Hepatocyte (in vitro differentiated cells): ENCODE measurements at places on chromosomes 5 and 9. TPM values are rescaled to one million over a fixed set of nuclear protein-coding genes. Genes with fewer than 3 reads are reported as not detected.

ZFP37 gene
- polyA plus RNA-seq: 2.0 and 3.3 TPM in 2 replicates

SDHA gene
- 140 and 159 TPM in 2 replicates for polyA plus RNA-seq

PCDHGB1 gene
- 0.57 TPM in 1 of 2 replicates, not detected in the other for polyA plus RNA-seq

SPAAR gene
- polyA plus RNA-seq: 0.52 TPM in 1 of 2 replicates, not detected in the other

CAMK4 gene
- 0.64 and 1.0 TPM in 2 replicates for polyA plus RNA-seq

TAF1L gene
- not detected in 2 replicates for polyA plus RNA-seq

DNA sequence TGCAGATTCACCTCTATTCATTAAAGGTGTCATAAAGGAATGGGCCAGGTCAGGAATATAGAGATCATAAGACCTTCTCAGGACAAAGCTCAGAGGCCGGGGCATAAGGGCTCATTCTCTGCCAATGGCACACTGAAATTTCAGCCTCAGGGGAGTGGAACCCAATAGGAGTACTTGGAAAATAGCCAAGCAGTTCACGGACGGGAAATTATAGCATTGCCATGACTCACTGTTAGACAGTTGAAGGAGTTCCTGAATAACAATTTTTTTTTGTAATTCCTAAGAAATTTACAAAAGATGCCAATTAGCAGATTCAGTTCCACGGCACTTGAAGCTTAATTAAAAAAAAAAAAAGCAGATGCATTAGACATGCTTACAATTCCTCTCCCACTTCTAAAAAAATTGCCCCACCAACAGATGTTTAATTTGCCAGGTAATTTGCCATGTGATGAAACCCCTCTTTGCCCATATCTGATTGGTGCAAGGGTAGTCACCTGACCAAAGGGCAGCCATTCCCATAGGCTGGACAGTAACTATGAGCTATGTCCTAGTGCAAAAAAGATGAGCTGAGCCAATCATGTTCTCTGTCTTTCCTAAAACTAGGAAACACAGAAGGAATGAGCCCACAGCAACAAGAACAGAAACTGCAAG lies 58.6 kb downstream of the PTCD2 start:
- H3K4me3 ChIP-seq: no peak overlapping the region
- H3K27me3 ChIP-seq: no peaks in the 10 kb centered on the region
- peak; percentile 27 for DNase-seq
- H3K27ac ChIP-seq: no peak overlapping the region
- no peaks in the 10 kb centered on the region for H3K4me1 ChIP-seq

GRCh38 chr5:33628796-33629195 lies 188.0 kb downstream of the TARS1 start:
- no peaks in the 10 kb centered on the region for H3K27me3 ChIP-seq
- no peak overlapping the region for H3K27ac ChIP-seq
- no peak for DNase-seq
- H3K36me3 ChIP-seq: no peaks in the 10 kb centered on the region
- no peaks in the 10 kb centered on the region for H3K4me1 ChIP-seq
- no peak overlapping the region for H3K4me3 ChIP-seq

DNA sequence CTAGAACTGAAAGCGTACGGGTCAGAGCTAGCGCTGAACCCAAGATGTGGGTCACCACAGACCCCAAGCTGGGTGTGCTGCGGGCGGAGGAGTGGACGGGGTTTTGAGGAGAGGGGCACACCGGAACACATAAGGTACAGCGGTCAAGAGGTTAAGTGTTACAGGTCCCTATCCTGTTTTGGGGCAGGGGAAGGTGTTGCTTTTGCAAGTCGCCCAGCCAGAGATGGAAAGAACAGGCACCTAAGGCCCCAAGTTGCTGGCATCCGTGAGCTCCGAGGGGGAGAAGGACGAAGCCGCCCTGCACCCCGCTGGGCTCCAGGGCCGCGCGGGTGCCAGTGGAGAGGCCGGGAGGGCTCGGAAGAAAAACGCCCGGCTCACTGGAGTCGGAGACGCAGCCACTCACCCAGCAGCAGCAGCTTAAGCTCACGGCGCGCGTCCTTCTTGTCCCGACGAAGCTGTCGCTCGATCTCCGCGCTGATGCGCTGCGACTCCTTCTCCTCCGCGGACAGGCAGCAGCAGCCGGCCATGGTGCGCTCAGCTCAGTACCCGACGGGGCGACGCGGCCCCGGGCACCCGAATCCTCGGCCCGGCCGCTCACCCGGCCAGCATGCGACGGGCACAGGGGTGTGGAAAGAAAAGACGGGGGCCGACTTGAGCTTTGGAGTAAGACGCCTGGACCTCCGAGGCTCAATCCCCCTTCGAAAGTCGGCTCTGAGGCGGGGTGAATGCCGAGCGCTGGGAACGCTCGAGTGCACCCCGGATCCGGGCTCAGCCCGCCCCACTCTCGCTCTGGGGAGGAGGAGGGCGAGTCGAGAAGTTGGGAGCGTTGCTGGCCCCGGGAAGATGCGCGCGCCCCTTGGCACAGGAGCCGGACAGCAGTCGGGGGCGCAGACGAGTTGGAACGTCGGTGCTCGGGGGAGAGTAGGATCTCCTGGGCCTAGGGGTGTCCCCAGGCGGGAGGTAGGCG lies 572 bp downstream of the GNA14 start:
- no peak overlapping the region for H3K27ac ChIP-seq
- H3K4me3 ChIP-seq: peak overlapping the region; percentile 46
- H3K27me3 ChIP-seq: peaks cover 37% of the 10 kb centered on the region
- DNase-seq: peak; percentile 35

DNA sequence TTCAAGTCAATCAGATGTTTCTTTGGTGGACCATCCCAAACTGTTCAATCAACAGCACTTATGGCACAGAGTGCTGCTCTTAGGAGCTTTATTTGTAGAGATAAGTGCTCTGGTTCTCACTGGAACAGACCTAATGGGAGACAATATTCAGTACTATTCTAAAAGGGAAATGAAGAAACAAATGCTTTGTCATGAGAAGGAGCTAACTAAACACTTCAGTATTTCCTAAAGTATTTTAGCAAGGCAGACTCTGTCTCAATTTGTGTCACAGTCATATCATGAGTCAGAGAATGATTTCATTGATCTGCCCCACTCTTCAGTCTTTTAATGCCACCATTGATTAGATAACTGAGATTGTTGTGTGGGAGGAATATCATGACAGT lies 175.3 kb downstream of the SLF1 start:
- H3K27me3 ChIP-seq: no peaks in the 10 kb centered on the region
- no peak overlapping the region for H3K27ac ChIP-seq
- no peaks in the 10 kb centered on the region for H3K36me3 ChIP-seq
- DNase-seq: no peak

DNA sequence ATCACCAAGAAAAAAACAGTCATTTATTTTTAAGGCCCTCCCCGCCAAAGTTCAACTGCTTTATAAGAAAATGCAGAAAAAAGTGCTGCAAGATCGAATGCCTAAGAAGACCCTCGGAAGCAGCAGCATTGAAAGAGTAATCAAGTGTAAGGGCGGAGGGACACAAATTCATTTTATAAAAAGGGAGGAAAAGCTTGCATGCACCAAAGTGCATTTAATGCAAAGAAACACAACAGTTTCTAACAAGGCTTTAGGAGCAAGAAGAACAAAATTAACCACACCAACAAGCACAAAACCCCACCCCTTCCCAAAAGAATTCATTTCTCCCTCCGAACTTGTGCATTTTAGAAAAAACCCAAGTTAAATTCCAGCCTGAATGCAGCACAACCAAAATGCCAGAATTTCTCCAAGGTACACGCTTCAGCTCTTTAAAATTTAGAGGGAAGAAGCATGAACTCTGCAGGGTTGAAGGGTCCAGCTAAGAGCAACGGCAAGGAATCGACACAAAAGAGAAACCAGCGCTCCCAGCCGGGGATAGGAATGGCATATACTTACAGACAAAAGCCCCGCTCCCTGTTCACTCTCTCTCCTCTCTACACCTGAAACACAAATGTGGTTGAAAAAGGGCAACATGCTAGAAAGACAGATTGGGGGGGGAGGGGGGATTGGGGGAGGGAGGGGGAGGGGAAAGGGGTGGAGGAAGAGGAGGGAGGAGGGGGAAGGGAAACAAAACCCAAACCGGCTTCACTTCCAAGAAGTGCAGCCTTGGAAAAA lies at the start of gene NREP:
NREP (minus strand) TSS at position 614 of the 774 bp plus-strand sequence. CDS start 1,422 bp downstream, outside the sequence.
- no peaks in the 10 kb centered on the region for H3K36me3 ChIP-seq
- no peak for DNase-seq
- peak within 1 kb of the TSS; percentile 93 for H3K4me3 ChIP-seq
- peak within 1 kb of the TSS; percentile 97 for H3K27ac ChIP-seq

GRCh38 chr9:13444245-13445102 lies 165.0 kb upstream of the MPDZ start:
- no peaks in the 10 kb centered on the region for H3K4me1 ChIP-seq
- no peaks in the 10 kb centered on the region for H3K36me3 ChIP-seq
- H3K27ac ChIP-seq: peak overlapping the region; percentile 66
- no peak overlapping the region for H3K4me3 ChIP-seq

DNA sequence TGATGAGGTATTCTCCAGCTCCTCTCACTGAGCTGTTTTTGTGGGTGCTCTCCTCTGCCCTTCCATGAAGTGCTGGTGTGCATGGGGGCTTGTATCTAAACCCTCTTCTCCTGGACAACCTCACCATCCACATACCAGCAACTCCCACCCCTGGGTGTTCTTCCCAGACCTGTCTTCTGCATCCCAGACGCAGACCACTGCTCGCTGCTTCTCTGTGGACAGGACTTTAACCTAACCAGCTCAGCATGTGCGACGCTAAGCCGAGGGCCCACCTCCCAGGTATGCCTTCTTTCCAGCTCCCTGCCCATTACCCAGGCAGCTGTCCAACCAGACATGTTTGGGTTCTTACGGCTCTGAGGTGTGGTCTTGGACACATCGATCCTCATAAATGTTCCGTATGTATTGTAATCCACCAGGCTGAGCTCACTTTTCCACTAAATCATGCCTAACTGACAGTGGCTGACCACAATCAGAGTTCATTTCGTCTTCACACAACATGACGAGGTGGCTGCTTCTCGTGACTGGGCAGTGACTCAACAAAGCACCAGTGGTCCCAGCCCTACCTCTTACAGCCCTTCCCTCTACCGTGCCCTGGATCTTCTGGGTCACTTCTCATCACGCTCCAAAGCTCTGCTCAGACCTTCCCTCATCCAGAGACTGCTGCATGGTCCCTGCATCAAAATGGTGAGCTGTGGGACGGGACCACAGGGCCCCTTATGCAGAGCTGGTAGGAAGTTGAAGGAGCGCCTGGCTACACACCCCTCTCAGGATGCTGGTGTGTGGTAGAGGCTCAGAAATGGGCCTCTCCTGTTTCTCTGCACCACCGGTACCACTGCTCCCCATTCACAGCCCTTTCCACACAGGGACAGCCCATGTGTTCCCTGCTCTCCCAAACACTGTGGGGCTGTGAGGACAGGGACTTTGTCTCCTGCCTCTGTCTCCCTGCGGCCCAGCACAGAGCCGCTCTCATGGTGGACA lies 9.6 kb upstream of the PTGES2 start:
- no peaks in the 10 kb centered on the region for H3K4me1 ChIP-seq
- no peak overlapping the region for H3K27ac ChIP-seq
- no peak for DNase-seq
- no peaks in the 10 kb centered on the region for H3K36me3 ChIP-seq
- no peak overlapping the region for H3K4me3 ChIP-seq

- no peak overlapping the region for H3K4me3 ChIP-seq
- no peaks in the 10 kb centered on the region for H3K4me1 ChIP-seq
- no peak overlapping the region for H3K27ac ChIP-seq
- DNase-seq: no peak
These were observed 54.3 kb downstream of the TMEM215 start for GRCh38 chr9:32837551-32838058.

DNA sequence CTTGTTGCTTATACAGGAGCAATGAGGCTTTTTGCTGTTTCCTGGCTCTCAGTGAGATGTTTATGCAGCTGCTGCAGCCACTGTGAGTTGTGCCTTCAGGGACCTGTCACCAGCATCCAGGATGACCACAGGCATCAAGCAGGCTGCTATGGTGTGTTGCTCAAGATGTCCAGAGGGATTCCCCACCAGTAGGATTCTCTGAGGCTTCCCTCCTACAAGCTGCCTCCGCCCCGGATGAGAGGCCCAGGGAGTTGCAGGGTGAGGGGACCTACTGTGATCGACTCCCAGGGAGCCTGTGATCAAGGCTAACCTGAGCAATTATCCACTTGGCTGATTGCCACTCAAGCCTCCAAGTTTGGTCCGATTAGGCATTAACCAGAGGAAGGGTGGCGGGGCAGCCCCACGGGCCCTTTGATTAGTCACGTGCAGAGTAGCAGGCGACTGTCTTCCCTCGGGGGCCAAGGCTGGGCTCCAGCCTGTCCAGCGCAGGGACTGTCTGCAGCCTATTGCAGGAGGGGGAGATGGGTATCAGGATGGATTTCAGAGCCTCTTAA lies 1.8 kb upstream of the FAT2 start:
- H3K27ac ChIP-seq: no peak overlapping the region
- no peak overlapping the region for H3K4me3 ChIP-seq
- H3K27me3 ChIP-seq: peaks cover 3% of the 10 kb centered on the region
- DNase-seq: peak; percentile 77

GRCh38 chr9:20023961-20024571 lies 235.2 kb upstream of the SLC24A2 start:
- peaks cover 22% of the 10 kb centered on the region for H3K4me1 ChIP-seq
- no peaks in the 10 kb centered on the region for H3K36me3 ChIP-seq
- H3K27ac ChIP-seq: no peak overlapping the region
- H3K4me3 ChIP-seq: no peak overlapping the region
- no peak for DNase-seq
- H3K27me3 ChIP-seq: no peaks in the 10 kb centered on the region

DNA sequence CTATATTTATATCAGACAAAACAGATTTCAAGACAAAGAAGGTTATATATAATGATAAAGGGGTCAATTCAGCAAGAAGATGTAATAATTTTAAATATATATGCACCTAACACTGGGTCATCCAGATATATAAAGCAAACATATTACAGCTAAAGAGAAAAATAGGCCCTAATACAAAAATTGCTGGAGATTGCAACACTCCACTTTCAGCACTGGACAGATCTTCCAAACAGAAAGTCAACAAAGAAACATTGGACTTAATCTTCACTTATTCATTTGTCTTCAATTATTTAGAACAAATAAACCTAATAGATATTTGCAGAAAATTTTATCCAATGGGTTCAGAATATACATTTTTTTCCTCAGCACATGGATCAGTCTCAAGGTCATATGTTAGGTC lies 45.8 kb downstream of the MEIKIN start:
- no peaks in the 10 kb centered on the region for H3K4me1 ChIP-seq
- H3K27ac ChIP-seq: no peak overlapping the region
- H3K36me3 ChIP-seq: no peaks in the 10 kb centered on the region

- no peak overlapping the region for H3K4me3 ChIP-seq
- DNase-seq: no peak
- H3K27ac ChIP-seq: no peak overlapping the region
These were observed 72.4 kb upstream of the GNAQ start for GRCh38 chr9:78103971-78104433.

- H3K27ac ChIP-seq: peak overlapping the region; percentile 99
- DNase-seq: no peak
- peak overlapping the region; percentile 99 for H3K4me3 ChIP-seq
- H3K36me3 ChIP-seq: no peaks in the 10 kb centered on the region
- no peaks in the 10 kb centered on the region for H3K27me3 ChIP-seq
These were observed 1.6 kb downstream of the GTF3C4 start for GRCh38 chr9:132671620-132672412.

DNA sequence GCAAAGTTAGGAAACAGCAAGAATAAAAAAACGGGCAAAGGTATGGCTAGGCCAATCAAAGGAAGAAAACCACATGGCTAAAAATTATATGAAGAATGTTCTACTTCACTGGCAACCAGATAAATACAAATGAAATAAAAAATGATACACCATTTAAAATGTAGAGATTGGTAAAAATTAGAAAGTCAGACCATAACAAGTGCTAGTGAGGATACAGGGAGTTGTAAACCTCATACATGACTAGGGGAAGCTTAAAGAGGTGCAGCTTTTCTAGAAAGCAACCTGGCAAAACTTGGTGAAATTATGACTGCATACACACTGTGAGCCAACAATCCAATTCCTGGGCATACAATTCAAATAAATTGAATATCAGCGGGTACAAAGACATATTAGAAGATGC lies 119.0 kb upstream of the LIFR start:
- H3K27me3 ChIP-seq: no peaks in the 10 kb centered on the region
- H3K27ac ChIP-seq: no peak overlapping the region
- peaks cover 14% of the 10 kb centered on the region for H3K4me1 ChIP-seq
- no peaks in the 10 kb centered on the region for H3K36me3 ChIP-seq
- DNase-seq: no peak
